ENCODE measurements at places on chromosomes 7 and 10.

DNA sequence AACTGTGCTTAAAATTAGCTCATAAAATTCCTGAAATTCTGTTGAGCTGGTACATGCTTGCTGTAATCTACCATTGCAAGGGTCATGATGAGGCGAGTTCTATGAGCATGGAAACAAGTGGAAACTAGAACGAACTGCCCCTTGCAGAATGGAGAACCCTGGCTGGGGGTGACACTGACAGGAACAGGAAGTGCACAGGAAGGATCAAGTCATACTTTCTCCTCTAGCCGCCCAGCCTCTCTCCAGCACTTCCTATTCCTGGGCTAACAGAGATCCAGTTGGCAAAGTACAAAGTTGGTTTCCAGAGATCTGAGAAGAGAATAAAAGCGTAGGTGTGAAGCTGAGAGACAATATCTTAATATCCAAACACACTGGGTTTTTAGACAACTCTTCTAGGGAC lies 414.2 kb upstream of the PODXL start:
- no peak for DNase-seq

- no peak for DNase-seq
Observed at GRCh38 chr7:33591490-33591889, 313.8 kb upstream of the BMPER start.

DNA sequence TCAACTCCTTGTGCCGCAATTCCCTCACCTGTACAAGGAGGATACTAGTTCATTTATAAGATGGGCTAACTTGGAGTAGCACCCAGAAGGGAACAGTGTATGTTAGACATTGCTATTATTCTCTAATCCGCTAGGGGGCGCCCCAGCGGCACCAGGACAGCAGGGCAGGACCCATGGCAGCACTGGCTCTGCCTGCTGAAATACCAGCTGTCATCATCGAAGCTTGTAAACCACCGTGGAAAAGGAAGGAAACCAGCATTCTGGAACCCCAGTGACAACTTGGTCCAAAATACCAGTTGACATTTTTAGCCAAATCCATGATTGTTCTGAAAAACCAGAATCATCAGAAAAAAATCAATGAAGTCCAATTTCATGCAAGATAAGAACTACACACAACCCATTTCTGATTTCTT lies 134.4 kb downstream of the ITGA8 start:
- peak; percentile 60 for DNase-seq

GRCh38 chr7:150797661-150798060 lies 2.5 kb downstream of the TMEM176B start:
- no peak for DNase-seq

- DNase-seq: no peak
Observed at GRCh38 chr7:75968012-75968411, 26.4 kb downstream of the TMEM120A start.

DNA sequence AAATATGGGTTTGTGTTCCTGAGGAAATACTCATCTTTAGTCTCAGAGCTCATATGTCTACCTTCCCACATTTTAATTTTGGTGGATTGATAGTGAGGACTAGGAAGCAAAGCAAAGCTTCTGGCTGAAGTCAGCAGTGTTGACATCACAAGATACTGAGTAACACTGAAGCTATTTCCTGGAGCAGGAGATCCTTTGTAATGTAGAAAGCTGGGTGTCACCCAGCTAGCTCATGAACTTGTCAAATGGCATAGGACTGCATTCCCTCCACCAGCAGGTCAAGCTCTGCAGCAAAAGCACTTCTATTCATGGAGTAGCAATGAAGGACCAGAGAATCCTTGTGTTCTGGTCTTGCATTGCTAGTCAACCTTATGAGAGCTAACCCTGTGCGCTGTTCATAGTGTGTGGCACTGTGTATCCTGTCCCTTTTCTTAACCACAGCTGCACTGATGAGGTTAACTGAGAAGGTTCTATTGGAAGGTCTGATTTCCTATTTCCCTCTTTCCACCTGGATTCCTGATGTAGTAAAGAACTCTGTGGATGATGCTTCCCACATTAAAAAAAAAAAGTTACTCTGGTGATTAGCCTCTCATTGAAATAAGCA lies 94.8 kb upstream of the ZNF804B start:
- DNase-seq: no peak

DNA sequence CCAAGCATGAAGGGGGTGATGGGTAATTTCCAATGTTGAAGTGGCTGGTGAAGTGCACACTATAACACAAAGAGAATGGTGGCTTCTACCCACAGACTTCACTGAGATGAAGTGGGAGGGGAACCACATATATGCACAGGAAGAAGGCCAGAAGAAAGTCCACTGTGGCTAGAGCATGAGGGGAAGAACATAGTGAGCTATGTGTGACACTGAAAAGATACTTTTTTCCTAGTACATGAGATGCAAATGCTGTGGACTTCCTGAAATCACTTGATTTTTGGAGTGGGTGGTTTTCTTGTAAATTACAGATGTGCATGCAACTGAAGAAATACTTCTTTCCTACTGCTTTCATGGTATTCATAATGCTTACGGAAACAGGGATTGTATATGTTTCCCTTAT lies 115.6 kb upstream of the PHYHIPL start:
- DNase-seq: no peak

DNA sequence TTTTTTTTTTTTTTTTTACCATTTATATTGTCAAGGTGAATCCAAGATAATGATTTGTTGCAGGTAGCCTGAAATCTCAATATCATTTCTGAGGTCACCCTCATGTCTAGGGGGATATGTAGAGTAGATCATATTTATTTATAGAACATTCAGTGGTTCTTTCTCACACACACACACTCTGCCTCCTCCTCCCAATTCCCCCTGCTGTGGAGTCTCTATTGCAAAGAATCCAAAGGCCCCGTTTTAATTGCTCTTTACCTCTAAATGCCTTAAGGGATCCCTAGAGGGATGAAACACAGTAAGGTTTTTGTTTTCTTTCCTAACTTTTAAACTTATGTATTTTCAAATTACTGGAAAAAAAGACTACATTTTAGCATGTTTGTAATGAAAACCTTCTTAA lies 170.0 kb downstream of the PRKG1 start:
- peak; percentile 43 for DNase-seq

DNA sequence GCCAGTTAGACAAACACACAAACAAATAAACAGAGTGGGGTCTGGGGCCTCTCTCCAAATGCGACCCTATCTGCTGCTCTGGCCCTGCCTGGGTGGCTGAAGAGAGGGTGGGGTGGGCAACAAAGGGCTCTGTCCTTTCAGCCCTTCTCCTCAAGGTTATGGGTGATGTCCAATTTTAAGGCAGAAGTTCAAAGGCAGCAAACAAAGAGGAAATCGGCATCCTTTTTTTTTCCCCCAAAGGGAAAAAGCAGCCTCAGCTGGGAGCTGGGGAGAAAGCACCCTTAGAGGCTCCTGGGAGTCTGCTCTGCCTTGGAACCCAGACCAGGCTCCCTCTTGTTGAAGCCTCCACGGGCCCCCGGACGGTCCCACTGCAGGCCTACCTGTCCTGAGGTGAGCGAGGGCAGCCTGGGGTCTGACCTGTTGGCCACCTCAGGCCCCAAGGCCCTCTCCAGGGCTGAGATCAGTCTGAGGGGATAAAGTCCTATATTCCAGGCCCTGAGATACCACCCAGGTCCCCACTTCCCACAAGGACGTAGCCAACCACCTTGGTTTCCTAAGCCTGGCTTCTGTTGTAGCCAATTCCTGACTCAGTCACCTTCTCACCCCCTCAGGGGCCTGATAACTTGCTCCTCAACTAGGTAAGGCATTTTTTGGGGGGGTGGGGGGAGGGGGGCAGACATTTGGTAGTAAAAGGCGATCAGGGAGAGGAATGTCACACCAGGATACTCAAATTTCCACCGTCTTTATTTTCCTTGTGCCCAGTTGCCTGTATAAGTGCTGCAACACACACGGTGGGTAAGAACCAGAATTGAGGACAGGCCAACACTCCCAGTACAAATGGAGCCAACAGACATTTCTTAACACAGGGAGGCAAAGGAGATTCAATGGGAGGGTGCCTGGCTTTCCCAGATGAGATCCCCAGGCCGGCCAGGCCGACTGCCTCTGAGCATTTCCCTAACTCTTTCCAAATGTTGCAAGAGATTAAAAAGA lies 4.3 kb downstream of the HOXA11 start:
- no peak for DNase-seq

- DNase-seq: no peak
Observed at GRCh38 chr10:93566435-93567276, at the start of gene FFAR4. Gene FFAR4, plus strand, starts transcription at chr10:93566665. Its CDS starts 56 bp downstream, at chr10:93566721.

- DNase-seq: no peak
Observed at GRCh38 chr10:129854796-129855705, 109.0 kb downstream of the EBF3 start.

- no peak for DNase-seq
Observed at GRCh38 chr7:117992635-117993376, 119.6 kb upstream of the CTTNBP2 start.

GRCh38 chr10:98899018-98899417 lies 336.6 kb downstream of the HPSE2 start:
- no peak for DNase-seq

GRCh38 chr7:69108097-69108496 lies 490.2 kb upstream of the AUTS2 start:
- DNase-seq: no peak

All from myocyte (in vitro differentiated cells).